ENCODE measurements at places on chromosomes 7 and 10.

GRCh38 chr10:11469575-11470391 is 141.7 kb downstream of the USP6NL start:
- DNase-seq: no peak

DNA sequence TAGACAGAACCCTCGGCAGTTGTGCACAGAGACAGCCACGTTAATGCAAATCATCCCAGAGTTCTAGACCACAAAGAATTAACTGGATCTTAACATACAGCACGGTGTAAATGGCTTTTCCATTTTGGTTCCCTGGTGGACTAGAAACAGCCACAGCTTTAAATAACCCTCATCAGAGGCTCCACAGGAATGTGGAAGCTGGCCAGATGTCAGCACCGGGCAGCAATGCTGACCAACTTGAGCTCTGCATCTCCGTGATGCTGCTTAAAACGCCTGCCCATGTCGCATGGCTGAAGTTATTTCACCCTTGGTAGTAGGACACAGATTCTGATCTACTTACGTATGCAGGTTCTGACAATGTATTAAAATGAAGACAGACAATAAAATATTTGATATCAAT is 24.5 kb downstream of the RSU1 start:
- DNase-seq: no peak

- DNase-seq: no peak
Measured at GRCh38 chr10:79372871-79373270, 25.6 kb downstream of the PPIF start.

DNA sequence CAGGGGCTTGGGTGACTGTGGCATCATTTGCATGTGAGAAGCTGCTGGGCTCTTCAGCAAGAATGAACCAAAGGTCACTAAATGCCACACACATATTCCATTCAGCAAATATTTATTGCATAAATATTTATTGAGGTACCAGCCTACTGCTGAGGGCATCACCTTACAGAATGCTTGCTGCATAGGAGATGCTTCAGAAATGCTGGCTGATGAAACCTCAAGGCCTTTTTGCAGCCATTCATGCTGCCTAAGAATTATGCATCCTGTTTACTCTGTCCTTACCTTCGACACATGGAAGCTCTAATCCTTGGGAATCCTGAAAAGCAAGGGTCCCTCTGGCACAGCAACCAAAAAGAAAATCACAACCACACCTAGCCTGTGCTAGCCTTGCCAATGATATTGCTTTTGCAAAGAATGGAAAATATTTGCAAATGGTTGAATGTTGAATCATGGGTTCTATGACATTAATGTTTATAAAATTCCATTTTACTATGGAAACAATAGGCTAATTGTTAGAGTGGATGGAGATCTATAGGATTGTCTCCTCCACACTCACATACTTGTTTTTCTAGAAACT is 79.6 kb downstream of the PCGF5 start:
- DNase-seq: no peak

- no peak for DNase-seq
Measured at GRCh38 chr10:63201118-63201517, 68.0 kb downstream of the NRBF2 start.

All from Karpas-422 (cell line).